ENCODE measurements at places on chromosomes 13 and 19.

DNA sequence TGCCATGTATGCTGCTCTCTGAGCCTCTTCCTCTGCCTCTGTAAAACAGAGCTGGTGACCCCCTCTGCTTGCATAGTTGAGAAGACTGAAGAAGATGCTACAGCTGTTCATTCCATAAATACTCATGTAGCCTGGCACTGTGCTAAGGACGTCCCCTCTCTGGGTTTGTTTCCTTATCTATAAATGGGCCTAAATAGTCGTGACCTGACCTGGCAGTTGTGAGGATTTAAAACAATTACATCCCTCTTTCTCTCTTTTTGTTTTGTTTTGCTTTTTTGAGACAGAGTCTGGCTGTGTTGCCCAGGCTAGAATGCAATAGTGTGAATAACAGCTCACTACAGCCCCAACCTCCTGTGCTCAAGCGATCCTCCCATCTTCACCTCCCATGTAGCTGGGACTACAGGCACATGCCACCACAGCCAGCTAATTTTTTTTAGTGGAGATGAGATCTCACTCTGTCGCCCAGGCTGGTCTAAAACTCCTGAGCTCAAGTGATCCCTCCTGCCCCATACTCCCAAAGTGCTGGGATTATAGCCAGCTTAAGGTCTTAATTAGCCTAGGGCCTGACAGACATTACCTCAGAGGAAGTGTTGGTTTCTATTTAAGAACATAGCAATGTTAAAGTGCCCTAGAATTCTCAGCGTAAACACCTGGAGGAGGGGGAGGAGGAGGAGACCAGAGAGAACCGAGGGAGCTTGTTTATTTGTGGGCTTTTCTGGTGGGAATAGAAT is 4.6 kb downstream of the WDR62 start:
- DNase-seq = no peak

DNA sequence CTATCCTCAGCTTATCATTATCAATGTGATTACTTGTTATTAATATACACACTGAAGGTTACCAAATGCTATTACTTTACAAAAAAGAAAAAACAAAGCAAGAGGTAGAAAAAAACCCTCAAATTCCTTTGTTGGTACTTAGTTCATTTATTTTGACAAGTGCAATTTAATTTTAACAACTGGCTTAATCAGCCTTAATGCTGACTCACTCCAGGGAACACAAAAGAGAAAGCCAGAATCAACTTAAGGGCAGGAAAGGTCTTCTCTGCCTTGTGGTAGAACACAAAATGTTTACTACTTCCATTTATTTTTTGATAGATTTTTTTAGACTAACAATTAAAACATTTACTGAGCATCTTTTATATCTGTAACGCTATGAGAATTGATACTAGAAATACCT is 417.1 kb downstream of the PCDH17 start:
- DNase-seq = no peak

GRCh38 chr13:101649488-101650126 is 197.1 kb downstream of the ITGBL1 start:
- no peak for DNase-seq

- DNase-seq = no peak
Observed at GRCh38 chr13:97119943-97120342, 102.2 kb upstream of the MBNL2 start.

- no peak for DNase-seq
Observed at GRCh38 chr13:111503376-111503775, 182.9 kb downstream of the TEX29 start.

GRCh38 chr19:58538257-58539168 is 5.4 kb upstream of the TRIM28 start:
- no peak for DNase-seq

- DNase-seq = no peak
Observed at GRCh38 chr19:32336259-32337083, 8.9 kb upstream of the ZNF507 start.

GRCh38 chr13:44449999-44450821 is 76.6 kb downstream of the SERP2 start:
- DNase-seq = no peak

GRCh38 chr13:22194106-22194805 is 523.4 kb downstream of the FGF9 start:
- no peak for DNase-seq

DNA sequence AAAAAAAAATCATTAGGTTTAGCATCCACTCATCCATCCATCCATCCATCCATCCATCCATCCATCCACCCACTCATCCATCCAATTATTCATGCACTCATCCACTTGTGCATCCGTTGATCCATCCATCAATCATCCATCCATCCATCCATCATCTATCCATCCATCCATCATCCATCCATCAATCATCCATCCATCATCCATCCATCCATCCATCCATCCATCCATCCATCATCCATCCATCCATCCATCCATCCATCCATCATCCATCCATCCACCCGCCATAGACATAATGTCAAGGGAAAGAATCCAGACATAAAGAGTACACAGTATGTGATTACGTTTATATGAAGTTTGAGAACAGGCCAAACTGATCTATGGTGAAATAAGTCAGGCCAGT is 9.0 kb upstream of the SELENOW start:
- no peak for DNase-seq

GRCh38 chr19:8004723-8005513 is 523 bp downstream of the ELAVL1 start:
- DNase-seq = peak; percentile 18
